ENCODE measurements at places on chromosomes 4 and X.
A peak's percentile ranks its signal among the peaks of the same experiment; 100 is the strongest.

- no peak for DNase-seq
Measured at GRCh38 chr4:81807386-81807785, 335.7 kb upstream of the RASGEF1B start.

- DNase-seq: no peak
Measured at GRCh38 chr4:113727802-113728201, 33.7 kb downstream of the CAMK2D start.

DNA sequence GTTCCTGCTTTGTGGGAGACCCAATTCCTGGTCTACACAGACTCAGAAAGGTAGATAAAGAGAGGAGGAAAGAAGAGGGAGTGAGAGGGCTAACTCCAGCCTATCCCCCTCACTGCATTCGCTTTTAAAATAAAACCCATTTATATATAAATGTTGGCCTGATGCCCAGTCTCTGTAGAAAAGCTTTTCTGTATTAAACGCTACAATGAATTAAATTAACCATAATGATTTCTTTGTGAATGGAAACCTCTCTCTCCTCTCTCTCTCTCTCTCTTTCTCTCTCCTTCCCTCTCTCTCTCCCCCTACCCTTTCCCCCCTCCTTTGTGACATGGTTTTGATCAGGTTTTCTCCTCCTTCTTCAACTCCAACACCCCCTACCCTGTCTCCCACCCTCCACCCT is 34.8 kb downstream of the PJA1 start:
- DNase-seq: no peak

DNA sequence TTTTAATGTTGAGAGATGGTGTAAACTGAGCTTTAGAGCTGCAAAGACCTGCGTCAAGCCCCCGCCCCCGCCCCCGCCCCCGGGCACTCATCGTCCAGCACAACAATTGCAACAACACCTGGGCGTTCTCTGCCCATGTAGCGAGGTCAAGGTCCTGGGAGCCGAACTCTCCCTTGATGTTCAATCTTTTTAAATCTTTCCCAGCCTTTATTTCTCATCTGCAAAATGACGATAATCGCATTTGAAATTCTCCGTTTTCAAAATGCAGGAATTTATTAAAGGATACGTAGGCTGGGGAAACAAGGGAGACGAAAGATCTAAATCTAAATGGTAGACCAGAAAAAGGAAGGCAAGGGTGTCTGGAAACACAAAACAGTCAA is 648 bp upstream of the MSMO1 start:
- no peak for DNase-seq

DNA sequence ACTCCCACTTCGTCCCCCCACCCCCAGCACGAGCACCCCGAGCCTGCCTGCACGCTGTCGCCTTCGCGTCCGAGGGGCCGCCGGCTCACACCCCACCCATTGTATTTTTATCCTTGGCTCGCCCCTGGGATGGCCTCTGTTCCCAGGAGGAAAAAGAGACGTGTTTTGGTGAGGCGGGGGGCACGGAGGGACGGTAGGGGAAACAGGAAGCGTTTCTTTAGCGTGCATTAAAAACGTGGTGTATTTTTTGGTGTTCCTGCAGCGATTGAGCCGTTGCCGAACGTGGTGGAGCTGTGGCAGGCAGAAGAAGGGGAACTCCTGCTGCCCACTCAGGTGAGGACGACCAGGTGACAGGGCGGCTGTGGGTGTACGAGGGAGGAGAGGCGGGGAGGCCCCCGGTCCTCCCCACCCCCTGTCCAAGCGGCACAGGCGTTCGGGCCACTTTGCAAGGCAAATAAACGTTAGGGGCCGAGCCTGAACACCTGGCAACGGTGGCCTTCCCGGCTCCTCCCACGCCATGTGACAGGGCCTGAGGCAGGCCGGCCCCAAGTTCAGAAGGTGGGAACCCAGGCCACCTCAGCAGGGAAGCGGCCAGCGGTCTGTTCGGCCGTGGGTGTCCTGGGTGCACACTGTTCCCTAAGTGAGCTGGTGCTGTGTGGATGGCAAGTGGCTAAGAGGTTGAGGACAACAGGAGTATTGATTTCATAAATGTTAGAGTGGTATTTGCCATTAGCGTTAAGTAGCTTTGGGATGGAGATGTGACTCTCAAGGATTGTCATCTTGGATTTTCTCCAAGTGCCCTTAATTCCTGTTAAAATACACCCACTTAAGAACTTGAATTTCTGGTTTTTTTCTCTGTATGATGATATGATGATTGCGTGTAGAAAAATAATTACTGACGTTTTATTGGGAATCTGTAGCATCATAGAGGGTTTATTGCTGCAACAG is 1.1 kb downstream of the TMEM131L start:
- no peak for DNase-seq

DNA sequence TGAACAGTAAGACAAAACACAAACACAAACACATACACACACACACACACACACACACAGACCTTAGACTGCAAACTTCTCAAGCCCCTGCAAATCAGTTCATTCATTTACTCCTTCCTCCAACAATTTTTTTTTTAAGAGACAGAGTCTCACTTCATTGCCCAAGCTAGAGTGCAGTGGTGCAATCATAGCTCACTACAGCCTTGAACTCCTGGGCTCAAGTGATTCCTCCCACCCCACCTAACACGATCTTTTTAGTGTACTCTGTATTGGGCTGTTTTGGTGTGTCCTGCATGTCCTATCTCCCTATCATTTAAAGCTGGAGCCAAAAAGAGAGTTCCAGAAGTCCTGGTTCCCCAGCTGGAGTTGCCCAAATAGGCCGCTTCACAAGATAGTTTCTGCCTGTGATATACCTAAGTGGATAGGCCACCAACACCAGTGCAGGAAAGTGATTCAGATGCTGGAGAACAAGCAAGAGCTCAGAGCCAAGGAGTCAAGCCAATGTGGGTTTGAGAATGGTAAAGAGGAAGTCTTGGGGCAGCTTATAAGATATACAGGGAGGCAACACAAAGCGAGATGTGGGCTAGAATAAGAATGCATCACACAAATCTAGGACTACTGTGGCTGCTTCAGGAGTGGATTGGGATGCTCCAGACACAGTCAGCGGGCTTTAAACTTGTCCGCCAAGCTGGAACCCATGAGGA is 85.4 kb upstream of the RAPGEF2 start:
- DNase-seq: no peak

DNA sequence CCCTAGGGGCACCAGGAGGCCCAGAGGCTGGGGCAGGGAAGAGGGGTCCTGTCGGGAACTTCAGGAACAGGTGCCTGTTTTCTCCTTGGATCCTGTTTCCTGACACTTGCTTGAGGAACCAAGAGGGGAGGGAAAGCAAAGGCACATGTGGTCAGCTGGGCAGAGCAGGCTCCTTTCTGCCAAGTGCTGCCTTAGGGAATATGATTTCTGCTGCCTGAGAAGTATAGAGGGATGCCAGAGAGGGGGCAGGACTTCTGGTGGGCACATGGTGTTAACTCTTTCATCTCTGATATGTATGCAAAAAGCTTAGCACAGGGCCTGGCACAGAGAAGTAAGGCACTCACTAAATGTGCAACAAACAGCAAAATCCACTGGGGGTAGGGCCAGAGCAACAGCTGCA is 51.2 kb upstream of the PJA1 start:
- DNase-seq: peak; percentile 51

DNA sequence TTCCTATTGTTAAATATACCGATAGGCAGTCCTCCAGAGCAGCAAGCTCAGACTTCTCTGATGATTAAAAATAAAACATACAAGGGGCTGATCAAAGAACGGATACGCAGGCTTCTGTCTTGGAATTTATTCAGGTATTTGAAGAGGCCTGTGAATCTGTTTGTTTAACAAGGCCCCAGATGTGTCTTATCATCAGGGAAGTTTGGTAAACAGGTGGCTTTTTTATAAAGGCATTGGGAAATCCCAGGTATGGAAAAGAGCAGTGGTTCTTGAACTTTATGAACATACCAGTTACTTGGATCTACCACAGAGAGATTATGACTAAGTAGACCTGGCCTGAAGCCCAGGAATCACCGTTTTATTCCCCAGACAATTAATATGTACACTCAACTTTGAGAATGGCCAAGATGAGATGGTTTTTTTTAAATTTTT is 47.9 kb downstream of the SOWAHB start:
- DNase-seq: peak; percentile 45

- DNase-seq: no peak
Measured at GRCh38 chr4:3709846-3710441, 56.2 kb upstream of the ADRA2C start.

Measured in NCI-H446 treated with DMSO at 0.1 percent for 48 hours (cell line).